ENCODE measurements at places on chromosomes 5 and 9.

DNA sequence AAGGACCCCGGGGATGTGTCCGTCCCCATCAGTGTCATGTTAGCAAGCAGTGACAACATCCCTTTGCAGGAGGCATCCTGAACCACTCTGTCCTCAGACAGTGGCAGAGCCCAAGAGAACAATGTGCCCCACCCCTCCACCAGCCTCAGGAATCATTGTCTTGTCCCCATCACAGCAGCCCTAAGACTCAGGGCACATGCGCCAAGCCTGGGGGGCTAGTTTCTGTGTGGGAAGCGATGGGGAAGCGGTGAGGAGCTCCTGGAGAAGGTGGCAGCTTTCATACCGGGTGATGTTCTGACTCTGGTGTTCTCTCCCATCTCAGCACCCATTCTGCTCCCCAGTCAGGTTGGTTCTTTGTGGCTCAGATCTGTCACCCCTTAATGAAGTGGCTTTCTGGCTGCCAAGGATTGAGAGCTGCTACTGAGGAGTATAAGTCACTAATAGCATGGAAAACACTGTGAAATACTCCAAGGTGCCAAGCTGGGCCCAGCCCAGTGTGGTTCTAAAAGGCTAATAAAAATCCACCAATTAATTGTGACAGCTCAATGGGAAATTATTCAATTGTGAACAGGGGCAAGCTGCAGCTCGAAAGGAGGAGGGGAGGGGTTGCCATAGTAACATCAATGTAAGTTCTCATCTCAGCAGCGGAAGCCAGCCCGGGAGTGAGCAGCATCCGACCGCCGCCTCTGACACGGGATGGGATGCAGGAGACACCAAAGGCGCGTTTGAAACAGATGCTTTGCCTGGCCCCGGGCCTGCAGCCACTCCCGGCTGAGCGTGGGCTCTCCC, 4.7 kb downstream of the QRFP start:
- no peak for DNase-seq

GRCh38 chr9:95411054-95411892, 93.8 kb upstream of the FANCC start:
- no peak for DNase-seq

DNA sequence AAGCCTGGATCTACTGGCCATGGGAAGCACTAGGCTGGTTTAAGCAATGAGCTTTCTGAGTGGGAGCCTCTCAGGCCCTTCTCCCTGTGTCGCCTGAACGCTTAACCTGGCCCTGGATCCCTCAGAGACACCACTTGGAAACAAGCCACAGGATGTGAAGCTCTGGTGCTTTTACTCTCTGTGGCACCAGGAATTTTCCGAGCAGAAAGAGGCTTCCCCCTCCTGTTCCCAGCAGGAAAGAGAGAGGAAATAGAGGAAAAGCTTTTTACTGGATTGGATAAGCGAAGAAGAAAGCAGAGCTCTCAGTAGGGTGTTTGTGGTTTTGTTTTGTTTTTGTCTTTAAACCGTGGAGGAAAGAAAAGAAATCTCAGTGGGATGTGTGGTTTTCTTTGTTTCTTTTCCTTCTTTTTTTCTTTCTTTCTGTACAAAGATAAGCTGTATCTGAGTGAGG, 34.5 kb downstream of the COL15A1 start:
- DNase-seq: no peak

- no peak for DNase-seq
Measured at GRCh38 chr5:160221082-160221481, 8.2 kb upstream of the FABP6 start.

DNA sequence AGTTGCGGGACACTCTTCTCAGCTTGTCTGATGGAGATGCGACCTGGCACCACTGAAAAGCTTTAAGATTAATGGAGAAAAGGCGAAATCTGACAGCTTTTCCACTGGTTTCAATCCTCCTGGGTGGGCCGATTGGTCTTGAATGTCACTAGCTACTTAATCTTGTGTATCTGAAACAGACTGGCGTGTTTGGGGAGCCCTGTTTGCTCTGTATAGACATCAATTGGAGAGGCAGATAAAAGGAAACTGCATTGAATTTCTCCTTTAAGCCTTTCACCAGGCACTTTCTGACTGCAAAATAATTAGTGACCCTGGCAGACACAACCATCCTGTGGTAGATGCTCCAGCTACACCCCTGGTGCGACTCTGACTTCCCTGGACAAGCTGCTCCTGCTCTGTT, 224.2 kb downstream of the NDUFS4 start:
- DNase-seq: no peak

DNA sequence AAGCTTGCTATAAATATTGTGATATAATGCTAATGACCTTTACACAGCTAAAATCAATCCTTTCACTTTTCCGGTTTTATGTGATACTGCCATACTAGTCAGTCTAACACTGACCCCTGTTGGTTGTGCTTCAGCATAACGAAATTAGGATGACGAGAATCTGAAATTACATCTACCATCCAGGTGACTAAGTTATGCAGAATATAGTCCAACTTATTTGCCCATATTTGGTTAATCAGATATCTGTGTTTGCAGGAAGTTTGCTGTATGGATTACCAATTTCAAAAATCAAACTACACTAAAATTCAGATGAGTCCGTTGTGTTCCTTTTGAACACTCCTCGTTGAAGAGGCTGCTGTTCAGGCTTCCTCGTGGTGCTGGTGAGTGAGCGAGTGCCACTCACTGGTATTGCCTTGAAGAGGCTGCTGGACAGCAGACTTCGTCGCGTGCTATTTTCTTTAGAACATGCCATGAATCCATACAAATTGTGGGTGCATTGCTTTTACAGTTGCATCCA, 32.5 kb downstream of the TENT4A start:
- no peak for DNase-seq

- DNase-seq: peak; percentile 55
Measured at GRCh38 chr5:109656829-109657228, 32.9 kb upstream of the MAN2A1 start.

- no peak for DNase-seq
Measured at GRCh38 chr5:178182158-178182876, 4.9 kb downstream of the GMCL2 start.

- no peak for DNase-seq
Measured at GRCh38 chr9:138095813-138096518, 218.4 kb downstream of the CACNA1B start.

GRCh38 chr9:127402401-127403090, 5.6 kb downstream of the SLC2A8 start:
- DNase-seq: no peak

DNA sequence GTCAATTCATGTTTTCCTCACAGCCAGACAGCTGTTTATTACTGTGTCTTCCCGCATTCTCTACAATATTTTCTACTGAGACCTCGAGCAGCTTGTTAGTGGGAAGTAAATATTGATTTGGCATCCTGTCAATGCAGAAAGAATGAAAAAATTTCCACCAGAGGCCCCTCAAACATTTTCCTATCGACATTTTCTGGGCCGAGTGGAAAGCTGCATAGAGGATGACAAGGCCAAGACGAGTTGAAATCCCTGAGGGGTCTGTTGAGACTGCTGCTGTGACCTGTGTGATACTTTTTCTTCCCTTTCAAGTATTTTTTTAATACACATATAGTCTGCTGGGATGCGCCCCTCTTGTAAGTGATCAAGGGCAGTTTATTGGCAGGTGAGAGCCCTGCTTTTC, 91.4 kb upstream of the SH3GL2 start:
- no peak for DNase-seq

DNA sequence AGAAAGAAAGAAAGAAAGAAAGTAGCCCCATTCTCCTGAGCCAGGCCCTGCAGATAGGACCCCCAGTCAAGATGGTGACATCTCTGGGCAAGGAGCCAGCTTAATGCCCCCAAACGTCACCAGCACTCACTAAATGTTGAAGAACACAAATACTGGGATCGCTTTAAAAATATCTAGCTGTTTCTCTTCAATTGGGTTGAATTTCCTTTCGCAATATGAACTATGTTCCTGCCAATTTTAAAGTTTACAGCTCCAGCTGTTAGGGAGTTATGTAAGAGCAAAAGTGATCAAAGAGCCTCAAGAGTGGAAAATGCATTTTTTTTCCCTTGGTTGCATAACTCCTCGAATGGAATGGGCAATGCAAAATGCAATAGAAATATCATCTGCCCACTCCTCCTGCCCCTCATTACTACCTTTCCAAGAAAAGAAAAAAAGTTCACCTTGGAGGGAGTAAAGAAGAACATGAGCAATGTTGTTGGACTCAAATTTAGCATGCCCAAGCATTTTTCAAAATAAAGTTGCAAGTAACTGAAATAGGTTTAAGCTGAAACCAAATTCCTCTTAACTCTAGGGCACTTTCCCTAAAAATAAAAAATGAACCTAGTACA, 244.2 kb upstream of the PIK3R1 start:
- DNase-seq: no peak

DNA sequence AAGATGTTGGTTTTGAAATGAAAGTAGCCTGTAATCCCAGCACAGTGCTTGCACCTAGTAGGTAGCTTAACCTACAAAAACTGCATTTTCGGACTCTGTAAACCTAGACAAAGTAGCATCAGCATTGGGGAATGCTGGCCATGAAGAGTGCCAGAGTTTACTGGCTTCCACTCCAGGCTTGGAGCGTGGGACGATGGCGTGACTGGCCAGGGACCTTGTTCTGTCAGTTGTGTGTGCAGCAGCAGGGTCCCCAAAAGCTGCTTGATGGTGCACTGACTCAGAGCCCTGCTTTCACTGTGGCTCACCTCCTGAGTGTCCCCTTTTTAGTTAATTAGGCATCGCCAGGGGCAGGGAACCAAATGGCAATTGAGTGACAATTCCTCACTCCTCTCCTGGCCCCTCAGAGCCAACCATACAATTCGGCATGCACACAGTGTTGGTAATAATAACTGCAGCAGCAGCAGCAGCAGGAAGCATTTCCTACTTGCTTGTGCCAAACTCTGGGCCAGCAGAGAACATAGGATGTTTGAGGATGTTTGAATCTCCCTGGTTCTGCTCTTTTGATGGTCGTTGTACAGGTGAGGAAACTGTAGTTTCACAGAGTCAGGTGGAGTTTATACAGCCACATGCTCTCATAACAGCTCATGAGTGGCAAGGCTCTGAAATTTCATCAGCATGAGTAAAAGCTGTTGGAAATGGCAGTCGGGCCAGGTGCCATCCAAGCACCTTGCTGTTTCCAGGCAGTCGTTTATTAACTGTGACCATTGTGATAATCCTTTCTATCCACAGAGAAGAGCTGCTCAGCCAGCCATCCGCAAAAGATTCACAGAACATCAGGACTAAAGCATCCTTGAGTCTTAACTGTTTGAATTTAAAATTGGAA, 4.2 kb downstream of the UBE2QL1 start:
- no peak for DNase-seq

DNA sequence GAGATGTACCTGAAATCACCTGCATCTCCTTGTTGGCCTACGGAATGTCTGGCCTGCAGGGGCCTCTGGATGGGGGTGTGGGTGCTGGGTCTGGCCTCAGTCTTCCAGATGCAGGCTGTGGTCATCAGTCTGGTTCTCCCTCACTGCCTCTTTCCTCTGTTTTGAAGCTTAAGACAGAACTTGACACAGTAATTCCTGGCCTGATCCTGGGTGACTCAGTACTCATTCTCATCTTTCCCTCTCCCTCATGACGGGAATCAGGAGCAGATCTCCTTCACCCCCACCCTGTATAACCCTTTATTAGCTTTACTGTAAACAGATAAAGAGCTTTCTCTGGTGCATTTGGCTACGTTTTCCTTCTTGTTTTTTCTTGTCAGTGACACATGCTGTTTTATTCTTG, 89.3 kb upstream of the ADAMTS16 start:
- DNase-seq: no peak

- DNase-seq: no peak
Measured at GRCh38 chr9:107809871-107810460, 320.4 kb upstream of the KLF4 start.

- DNase-seq: no peak
Measured at GRCh38 chr5:98963019-98963418, 34.2 kb upstream of the CHD1 start.

GRCh38 chr9:124320062-124320973, 62.6 kb downstream of the NEK6 start:
- peak; percentile 75 for DNase-seq

- DNase-seq: no peak
Measured at GRCh38 chr9:34475097-34475496, 16.5 kb downstream of the DNAI1 start.

Measured in activated CD4-positive, alpha-beta T cell treated with anti-CD3 and anti-CD28 coated beads, Interleukin-2, amount 50 U/mL, for 48 hours (primary cell).